ENCODE measurements at places on chromosomes 11 and 22. TPM values are rescaled to one million over a fixed set of nuclear protein-coding genes. Genes with fewer than 3 reads are reported as not detected.

The E2F8 gene
- 7.9 TPM for total RNA-seq

The GGTLC2 gene
- not detected for total RNA-seq

The ACCS gene
- total RNA-seq = 15.9 TPM

- no peak for DNase-seq
Measured at GRCh38 chr11:70851907-70852306, 400.5 kb downstream of the SHANK2 start.

GRCh38 chr11:46901156-46901555, 17.2 kb downstream of the LRP4 start:
- no peak for DNase-seq

DNA sequence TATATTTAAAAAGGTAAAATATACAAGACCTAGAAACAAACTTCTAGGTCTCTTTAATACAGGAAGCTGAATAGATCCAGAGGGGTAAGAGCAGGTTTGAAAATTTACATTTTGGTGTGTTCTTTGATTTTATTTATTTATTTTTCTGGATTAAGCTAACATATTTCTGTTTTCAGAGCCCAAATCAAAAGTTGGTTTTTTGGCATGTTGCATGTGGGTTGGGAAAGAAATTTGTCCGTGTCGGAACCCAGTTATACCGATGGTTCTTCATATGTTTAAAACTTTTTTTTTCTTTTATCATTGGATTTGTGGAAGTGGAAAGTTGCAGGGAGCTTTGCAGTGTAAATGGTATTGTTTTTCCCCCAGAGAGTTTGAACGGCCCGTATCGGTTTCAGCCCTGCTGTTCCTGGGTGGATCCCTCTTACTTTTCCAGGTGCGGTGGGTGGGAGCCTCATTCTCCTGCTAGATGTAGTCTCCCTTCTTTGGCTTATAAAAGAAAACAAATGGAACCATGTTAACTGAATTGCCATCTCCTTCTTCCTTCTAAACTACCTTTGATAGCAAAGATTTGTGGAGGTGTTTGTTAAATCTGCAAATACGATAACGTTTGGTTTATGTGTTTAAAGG, 746 bp downstream of the CTNND1 start:
- DNase-seq = no peak

DNA sequence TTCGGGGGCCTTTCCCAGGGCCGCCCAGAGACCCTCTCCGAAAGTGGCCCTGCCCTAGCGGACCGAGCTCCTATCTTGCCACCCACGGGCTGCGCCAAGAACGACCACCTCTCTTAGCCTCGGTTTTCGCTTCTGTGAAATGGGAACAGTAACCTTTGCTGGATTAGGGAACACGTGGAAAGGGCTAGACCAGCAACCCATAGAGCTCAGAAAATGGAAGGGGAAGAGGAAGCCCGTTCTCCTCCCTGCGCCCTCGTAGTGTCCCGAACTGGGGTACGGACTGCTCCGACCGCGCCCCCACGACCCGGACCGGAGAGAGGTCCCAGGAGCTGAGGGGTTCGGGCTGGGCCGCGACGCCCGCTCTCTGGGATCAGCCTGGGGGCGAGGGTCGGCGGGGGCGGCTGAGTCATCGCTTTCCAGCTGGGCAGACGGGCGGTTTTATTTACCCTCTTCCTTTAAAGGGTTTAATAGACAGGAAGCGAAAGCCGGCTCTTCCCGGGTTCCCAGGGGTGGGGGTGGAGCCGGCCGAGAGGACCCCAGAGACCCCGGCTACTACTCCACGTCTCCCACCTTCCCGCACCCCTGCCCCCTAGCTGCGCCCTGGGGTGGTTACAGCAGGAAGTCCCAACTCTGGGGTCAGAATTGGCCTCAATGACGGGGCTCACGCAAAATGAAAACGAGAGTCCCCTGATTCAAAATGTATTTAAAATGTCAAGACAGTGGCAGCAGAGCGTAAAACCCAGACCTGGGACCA, 907 bp upstream of the PHLDA2 start:
- peak; percentile 76 for DNase-seq

GRCh38 chr11:69230856-69231425, 63.0 kb upstream of the MYEOV start:
- no peak for DNase-seq

DNA sequence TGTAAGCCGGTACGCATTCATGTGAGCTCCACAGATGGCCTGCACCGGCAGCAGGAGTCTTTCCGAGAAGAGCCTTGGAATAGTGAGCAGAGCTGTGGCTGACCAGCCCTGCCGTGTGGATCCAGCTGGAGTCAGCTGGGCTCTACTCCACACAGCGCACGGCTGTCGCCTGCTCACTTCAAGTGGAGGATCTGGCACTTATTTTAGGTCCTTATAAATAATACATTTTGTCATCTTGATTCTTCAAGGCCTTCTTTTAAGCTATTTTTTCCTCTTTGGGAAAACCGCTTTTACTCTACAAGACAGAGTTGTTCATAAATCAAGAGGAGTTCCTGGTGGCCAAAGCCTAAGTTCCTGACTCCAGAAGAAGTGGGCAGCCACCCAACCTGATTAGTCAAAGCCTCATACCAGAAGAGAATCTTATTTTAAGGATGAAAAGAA, 93.8 kb downstream of the KCNC1 start:
- peak; percentile 58 for DNase-seq
